ENCODE measurements at places on chromosomes 12 and 14. TPM values are rescaled to one million over a fixed set of nuclear protein-coding genes. Genes with fewer than 3 reads are reported as not detected.
A peak's percentile ranks its signal among the peaks of the same experiment; 100 is the strongest.

Gene DHRS2
- 19.0 TPM for total RNA-seq

GRCh38 chr12:25376985-25377384 is 126.3 kb upstream of the KRAS start:
- no peak for DNase-seq

DNA sequence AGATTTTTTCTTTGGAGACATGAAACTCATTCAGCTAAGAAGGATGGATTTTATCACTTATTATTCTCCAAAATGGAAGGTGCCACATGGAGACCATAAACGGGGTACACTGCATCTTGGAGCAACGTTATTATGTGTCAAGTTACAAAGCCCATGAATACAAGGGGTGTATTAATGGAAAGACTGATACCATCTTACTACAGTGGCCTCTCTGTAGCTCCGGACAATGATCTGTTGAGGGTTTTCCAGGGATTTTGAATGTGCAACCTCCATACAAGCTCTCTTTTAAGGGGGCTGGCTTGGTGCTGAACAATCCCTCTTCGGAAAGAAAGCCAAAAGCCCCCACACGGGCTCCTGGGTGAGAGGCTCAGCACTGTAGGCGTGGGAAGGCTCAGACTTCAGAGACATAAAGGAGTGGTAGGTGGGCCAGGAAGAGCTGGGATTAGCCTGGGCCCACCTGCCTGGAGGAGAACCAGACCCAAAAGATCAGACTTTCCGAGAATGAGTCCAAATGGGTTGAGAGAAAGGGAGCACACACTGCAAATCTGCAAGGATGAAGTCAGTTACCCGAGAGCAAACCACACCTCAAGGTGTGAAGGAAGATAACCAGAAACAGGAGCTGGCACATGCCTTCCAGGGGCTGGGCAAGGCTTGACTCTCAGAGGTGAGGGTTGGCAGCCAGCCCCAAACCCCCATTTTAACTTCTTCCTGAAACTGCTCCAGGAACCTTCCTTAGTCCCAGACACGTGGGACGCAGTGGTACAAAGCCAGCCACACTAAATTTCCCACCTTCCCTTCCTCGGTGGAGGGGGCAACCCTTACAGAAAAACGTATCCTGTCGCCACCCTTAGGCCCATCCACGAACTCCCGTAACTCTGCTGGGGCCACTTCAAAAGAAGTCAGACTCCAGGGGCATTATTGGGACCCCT is 1.5 kb downstream of the VPS37B start:
- no peak for DNase-seq

GRCh38 chr12:3216097-3216496 is 138.9 kb downstream of the TSPAN9 start:
- no peak for DNase-seq

DNA sequence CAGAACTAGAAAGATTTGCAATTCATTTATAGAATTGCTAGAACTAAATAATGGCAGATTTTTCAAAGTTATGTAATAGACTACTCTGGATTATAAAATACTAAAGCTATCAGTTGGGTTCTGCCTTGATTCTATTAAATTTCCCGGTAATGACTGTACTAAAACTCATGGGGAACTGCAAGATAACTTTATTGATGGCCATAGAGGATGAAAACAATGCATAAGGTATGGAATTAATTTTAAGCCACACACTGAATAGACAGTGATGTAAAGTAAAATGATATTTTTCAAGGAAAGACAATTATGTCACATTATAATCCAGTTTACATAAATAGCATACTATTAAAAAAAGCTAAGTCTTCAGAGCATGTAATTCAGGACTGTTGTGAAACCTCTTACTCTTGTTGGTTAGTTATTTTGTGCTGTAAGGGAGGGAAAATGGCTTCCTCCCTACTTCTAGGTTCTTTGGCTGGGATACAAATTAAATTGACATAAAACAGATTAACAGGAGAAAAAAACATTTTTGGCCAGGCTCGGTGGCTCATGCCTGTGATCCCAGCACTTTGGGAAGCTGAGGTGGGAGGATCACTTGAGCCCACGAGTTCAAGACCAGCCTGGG is 134.4 kb upstream of the AMIGO2 start:
- peak; percentile 51 for DNase-seq

DNA sequence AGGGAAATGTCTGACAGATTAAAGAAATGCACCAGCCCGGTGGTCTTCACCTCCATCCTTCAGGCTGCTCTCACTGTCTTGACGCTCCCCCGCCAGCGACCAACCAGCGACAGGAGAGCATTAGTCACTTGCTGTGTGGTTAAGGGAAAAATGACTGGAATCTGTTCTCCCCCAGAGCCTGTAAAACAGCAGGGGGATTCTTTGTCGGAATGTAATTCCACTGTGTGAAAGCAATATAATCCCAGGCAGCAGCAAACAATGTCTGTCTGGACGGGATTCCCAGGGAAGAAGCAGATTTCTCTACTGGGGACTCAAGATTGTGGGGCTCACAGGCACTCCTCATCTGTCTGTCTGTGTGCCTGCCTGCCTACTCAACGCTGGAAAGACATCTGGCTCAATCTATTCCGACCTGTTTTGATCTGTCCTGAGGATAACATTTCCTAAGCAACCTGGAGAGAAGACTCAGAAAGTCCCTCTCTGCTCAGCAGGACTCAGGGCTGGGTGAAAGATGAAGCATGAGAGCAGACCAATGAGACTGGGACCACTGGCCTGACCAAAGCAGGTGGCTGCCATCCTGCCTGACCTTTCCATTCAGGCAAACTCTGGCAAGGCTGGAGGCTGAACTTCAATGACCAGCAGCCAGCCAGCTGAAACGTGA is 54.6 kb downstream of the NUAK1 start:
- no peak for DNase-seq
